Activated CD4-positive, alpha-beta T cell treated with anti-CD3 and anti-CD28 coated beads, Interleukin-10, Interleukin-2, amounts not matched to agents 100 ng/mL and 50 ng/mL, durations not matched to agents 16 hours and 8 hours (primary cell): ENCODE measurements at places on chromosomes 16 and 17.

- DNase-seq = no peak
Observed at GRCh38 chr17:55325406-55325805, 60.6 kb downstream of the HLF start.

DNA sequence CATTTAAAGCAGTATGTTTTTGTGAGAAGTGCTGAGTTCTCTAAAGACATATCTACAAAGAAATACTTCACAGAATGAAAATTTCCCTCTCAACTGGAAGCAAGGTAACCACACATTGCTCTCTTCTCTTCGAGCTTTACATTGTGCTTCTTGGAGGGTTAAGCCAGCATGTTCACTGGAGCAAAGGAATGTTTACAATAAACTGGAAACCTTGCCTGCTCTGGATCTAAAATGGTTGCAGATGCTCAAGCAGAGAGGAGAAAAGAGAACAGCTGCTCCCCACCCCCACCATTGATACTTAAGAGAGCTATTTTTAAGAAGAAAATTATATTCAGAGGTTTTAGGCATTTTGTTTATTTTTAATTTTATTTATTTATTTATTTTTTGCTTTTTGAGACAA is 213.1 kb downstream of the CEP112 start:
- DNase-seq = no peak

- no peak for DNase-seq
Observed at GRCh38 chr16:73605309-73605708, 557.4 kb upstream of the ZFHX3 start.

GRCh38 chr17:48892940-48893645 is 506 bp downstream of the ATP5MC1 start:
- DNase-seq = no peak
